ENCODE measurements at places on chromosomes 2 and 18.
A peak's percentile ranks its signal among the peaks of the same experiment; 100 is the strongest.

GRCh38 chr2:229775614-229776313 is 61.4 kb upstream of the DNER start:
- no peak for DNase-seq

GRCh38 chr2:73963385-73964120 is 21.2 kb upstream of the TET3 start:
- DNase-seq, result no peak

GRCh38 chr2:677056-677958 is at the start of gene TMEM18:
TSS of gene TMEM18 (minus strand) at chr2:677406. CDS start at chr2:677345, 61 bp downstream.
- DNase-seq, result peak; percentile 94

DNA sequence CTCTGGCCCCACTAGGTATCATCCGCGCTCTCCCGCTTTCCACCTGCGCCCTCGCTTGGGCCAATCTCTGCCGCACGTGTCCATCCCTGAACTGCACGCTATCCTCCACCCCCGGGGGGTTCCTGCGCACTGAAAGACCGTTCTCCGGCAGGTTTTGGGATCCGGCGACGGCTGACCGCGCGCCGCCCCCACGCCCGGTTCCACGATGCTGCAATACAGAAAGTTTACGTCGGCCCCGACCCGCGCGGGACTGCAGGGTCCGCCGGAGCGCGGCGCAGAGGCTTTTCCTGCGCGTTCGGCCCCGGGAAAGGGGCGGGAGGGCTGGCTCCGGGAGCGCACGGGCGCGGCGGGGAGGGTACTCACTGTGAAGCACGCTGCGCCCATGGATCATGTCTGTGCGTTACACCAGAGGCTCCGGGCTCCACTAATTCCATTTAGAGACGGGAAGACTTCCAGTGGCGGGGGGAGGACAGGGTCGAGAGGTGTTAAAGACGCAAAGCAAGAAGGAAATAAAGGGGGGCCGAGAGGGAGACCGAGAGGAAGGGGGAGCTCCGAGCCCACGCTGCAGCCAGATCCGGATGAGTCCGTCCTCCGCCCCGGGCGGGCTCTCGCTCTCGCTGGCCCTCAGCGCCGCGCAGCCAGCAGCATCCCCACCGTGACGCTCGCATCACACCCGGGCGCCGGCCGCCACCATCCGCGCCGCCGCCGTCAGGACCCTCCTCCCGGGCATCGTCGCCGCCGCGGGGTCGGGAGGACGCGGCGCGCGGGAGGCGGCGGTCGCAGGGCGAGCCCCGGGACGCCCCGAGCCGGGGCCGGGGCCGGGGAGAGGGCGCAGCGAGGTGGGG is 664 bp downstream of the NETO1 start:
- no peak for DNase-seq

DNA sequence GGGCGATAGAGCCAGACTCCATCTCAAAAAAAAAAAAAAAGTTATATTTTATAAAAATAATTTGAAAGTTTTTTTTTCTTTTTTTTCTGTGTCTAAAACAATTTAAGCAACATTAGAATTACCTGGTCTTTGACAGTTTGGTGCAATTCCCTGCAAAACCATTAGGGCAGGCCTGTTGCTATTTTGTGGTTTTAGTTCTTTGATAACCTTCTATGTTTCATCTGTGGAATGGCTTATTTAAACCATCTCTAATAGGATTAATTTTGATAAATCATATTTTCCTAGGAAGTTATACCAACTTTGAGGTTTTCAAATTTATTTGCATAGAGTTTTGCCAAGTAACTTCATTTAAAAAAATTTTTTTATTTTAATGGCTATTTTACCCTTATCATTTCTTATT is 141.2 kb upstream of the TWIST2 start:
- DNase-seq, result no peak

DNA sequence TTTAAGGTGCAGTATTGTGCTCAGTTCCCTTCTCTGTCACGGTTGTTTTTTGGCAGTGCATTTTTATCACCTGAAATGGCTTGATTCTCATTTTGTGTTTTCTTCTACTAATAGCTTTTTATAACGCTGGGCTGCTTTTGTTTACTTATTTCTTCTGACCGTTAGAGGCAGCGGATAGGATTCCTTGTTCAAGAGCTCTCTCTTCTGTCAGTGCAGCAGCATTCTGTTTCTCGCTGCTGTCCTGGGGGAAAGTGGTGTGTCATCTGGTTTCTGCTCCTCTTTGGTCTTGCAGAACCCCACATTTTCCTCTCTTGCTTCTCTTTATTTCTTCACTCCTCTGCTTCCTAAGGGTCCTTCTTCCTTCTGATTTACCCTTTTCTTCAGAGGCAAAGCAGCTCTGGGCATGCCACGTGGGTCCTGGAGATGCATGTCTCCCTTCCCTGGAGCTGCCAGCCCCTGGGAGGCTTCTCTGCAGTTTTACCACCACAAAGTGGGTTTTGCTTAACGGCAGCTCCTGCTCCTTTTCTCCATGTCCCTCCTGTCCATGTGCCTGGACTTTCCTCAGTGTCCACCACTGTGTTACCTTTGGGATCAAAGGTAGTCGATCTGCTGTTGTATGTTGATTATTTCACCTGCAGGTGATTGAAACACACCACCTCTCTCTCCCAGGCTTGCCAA is 47.3 kb upstream of the SNTG2 start:
- no peak for DNase-seq
